Kidney (tissue), 22 donors: ENCODE measurements at places on chromosomes 2 and 18. TPM values are rescaled to one million over a fixed set of nuclear protein-coding genes. Genes with fewer than 3 reads are reported as not detected.

DNA sequence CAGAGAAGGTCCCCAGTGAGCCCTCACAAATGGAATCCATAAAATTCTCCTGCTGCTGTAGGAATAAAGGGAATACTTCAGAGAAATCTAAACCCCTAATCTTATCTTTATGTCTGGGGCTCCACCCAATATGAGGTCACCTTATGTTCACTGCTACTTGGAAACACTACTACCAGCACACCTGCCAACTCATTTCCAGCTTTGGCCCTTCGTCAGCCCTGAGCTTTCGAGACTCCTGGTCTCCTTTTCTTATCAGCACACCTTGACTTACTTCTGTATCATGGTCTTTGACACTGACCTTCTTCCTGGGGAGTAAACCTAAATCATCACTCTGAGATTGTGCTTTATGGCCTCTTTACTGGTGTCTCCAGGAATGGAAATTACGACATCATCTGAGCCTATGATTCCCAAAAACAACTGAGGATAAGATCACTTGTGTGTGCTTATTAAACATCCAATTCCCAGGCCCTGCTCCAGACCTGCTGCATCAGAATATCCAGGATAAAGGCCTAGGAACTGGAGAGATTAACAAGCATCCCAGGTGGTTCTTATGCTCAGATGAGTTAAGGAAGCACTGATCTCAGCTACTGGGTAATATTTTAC is 22.2 kb upstream of the ASNSD1 start:
- DNase-seq = no peak

DNA sequence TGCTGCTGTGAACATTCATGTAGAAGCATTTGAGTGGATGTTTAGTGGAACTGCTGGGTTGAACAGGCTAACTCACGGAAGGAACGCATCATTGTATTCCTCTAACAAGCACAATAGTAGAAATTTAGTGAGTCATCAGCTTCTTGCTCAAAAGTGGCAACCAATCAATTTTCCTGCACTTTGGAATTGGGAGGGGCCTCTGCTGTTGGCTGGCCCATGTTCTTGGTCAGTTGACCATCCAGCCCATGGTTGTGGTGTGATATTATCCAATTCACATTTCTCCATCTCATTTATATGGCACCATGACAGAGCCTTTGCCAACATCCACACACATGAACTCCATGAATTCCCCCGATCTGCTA is 95.0 kb downstream of the TNFRSF11A start:
- DNase-seq = no peak

DNA sequence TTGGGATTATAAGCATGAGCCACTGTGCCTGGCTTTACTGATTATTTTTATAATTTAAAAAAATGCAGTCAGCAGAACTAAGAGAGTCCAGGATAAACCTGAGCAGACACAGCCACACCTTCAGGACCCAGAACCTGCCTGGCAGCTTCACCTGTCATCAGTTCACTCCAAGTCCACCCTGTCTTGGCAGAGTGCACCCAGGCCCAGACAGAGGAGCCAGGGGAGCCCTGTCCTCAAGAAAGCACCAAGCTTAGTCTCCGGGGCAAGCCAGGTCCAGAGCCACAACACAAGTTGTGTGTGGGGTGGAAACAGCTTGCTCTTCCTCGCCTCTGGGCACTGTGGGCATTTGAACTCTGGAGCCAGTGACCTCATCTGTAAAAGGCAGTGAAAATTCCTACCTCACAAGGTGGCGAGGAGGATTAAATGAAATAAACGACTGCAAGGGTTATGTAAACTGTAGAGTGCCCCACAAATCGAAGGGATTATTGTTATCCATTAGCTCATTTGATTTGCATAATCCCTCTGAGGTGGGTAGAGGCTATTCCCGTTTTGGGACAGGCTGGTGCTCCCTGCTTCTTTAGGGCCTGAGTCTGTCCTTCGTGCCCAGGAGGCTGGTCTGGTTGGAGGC is 24.7 kb downstream of the MYCN start:
- DNase-seq = no peak

- no peak for DNase-seq
Observed at GRCh38 chr2:39326644-39327043, 82.9 kb upstream of the CDKL4 start.

DNA sequence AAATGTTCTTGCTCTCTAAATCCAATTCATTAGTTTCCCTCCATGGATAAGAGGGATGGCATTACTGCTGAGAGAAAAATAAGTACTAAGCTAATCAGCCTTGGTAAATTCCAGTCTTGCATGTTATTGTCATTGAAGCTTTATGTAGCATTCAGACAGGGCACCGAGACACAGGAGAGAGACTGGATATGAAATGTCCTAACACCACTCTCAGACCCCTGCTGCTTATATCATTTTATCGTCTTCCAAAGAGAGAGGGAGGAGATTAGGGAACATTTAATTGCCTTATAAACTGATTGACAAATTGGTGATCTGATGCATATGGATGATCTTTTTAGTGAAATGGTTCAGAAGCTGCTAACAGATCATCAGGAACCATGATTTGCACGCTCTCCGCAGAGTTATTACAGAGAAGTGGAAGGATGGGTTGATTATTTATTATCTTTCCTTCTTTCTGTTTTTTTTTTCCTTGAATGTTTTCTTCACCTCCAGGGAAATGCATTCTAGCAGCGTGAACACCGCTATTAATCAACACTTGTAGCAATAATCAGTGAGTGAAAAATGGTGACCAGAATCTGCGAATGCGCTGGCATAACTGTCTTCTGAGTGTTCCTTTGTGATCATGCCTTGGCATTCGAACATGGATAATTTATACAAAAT is 150.7 kb upstream of the NRP2 start:
- DNase-seq = no peak

GRCh38 chr2:113977660-113978523 is 88.0 kb downstream of the ACTR3 start:
- DNase-seq = peak; percentile 66

CBLN2 gene
- 2.2 TPM for polyA plus RNA-seq

ASPRV1 gene
- 2.1 TPM for polyA plus RNA-seq

PROC gene
- 51.0 TPM for polyA plus RNA-seq

PDCD1 gene
- 0.49 TPM for polyA plus RNA-seq

DNA sequence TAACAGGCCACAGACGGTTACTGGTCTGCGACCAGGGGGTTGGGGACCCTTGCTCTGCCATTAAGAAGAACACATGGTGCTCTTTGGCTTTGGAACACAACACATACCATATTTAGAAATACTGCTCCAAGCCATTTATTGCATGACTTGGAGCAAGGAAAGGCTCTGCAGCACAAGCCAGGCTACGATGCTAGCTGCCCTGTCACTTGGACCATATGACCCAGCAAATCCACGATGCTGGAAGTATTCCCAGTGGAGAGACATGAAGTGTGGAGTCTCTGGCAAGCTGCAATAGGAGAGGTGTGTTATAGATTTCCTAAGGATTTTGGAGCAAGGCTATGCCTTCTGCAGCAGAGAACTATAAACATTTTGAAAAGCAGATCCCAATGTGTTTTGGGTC is 171.2 kb downstream of the HAUS1 start:
- no peak for DNase-seq

GALNT5 gene
- 0.06 TPM for polyA plus RNA-seq

GRCh38 chr18:39962546-39962945 is 1992.5 kb upstream of the PIK3C3 start:
- no peak for DNase-seq

GRCh38 chr2:143732871-143733270 is 603.7 kb downstream of the ARHGAP15 start:
- no peak for DNase-seq

LOXHD1 gene
- polyA plus RNA-seq = not detected

- DNase-seq = no peak
Observed at GRCh38 chr2:84474176-84474575, 15.1 kb upstream of the SUCLG1 start.

GRCh38 chr18:9766076-9766481 is 58.0 kb downstream of the RAB31 start:
- DNase-seq = peak; percentile 76

UGT1A10 gene
- 6.6 TPM for polyA plus RNA-seq

GRCh38 chr2:176391148-176391419 is 121.8 kb downstream of the MTX2 start:
- DNase-seq = no peak

GCG gene
- not detected for polyA plus RNA-seq

DNA sequence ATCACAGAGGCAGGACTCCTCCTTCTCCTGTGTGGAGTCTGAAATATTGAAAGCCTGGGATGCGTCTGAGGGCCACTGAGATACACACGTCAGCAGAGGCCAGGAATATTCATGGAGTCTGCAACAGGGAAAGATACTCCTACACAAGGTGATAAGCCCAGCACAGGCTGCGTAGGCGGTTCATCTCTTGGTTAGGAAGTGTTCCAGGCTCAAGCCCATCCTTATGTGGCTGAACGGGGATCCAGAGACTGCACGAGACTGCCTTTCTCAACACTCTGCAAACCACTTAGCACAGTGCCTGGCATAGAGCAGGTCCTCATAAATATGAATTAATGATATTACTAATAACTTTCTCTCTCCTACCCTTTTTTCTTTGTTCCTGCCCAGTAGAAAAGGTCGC is 29.2 kb upstream of the AGPS start:
- no peak for DNase-seq

DNA sequence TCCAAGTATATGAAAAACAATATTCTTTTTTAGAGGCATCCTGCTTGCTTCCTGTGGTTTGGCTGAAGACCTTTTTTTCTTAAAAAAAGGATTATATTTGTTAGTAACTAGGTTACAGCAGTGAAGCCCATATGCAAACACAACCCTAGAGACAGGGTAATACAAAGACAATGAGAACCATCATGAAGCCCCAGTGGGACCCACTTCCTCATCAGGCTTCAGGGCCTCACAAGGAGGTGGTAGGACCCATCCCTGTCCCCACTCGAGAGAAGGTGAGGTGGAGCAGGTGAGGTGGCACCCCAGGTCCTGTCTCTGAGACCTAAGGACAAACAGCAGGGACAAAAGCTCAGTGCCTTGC is 80.3 kb downstream of the EDAR start:
- DNase-seq = no peak

DNA sequence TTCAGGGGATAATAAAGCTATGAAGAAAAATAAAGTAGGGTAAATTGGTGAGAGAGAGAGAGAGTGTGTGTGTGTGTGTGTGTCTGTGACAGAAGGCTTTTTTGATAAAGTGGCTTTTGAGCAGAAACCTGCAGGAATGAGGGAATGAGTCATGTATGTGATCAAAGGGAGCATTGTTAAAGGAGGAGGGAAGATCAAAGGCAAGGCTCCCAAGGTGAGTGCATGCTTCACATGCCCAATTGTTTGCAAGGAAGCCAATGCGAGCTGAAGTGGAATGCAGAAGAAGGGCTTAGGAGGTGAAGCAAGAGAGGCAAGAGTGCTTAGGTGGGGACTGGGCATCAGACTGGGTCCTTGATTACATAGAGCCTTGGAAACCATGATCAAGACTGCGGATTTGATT is 96.8 kb downstream of the DNAH6 start:
- no peak for DNase-seq

DNA sequence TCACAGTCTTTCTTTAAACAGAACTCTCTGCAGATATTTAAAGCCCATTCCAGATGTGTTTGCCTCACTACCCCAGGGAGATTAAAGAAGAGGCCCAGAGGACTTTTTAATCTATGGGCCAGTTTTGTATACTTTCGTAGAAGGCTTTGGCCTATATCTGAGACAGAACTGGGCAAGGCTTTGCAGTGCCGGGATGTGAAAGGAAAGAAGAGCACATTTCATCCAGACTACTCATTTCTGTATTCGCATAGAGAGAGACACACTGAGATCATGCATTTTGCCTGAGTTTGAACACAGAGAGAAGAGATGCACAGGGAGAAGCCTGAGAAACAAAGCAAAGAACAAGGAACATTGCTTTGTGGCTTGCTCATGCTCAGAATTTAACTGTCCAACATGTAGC is 54.9 kb upstream of the SLC5A7 start:
- no peak for DNase-seq

MAP3K19 gene
- polyA plus RNA-seq = not detected

- DNase-seq = no peak
Observed at GRCh38 chr2:128406736-128407554, 88.3 kb upstream of the HS6ST1 start.

GRCh38 chr2:240431271-240431660 is 4.2 kb upstream of the GPC1 start:
- DNase-seq = peak; percentile 56

- DNase-seq = no peak
Observed at GRCh38 chr2:111671426-111672150, 212.4 kb downstream of the ANAPC1 start.

DNA sequence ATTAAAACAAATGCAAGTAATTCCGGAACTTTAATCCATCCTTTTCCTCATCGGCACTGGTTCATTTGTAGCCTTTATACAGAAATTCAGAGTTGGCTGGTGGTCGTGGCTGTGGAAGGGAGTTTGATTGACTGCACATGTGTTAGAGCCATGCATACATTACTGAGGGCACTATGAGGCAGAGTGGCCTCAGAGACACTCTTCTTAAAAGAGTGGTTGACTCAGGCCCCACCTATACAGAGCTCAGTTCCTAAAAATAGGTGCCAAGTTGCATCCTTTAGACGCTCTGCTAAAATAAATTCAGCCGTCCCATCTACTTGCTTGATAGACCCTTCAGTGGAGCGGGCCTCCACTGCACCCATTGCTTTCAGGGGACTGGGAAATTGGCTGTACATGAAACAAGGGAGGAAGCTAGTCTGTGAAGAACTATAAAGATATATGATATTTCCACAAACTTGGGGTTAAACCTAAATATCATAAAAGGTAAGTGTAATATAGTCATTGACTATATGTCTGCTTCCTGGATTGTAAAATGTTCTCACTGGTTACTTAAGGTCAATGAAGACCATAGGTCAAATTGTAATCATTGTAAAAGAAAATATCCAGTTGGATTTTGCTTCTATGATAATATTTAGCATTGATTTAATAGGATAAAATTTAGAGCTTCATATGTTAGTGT is 298.9 kb downstream of the XIRP2 start:
- no peak for DNase-seq

DNA sequence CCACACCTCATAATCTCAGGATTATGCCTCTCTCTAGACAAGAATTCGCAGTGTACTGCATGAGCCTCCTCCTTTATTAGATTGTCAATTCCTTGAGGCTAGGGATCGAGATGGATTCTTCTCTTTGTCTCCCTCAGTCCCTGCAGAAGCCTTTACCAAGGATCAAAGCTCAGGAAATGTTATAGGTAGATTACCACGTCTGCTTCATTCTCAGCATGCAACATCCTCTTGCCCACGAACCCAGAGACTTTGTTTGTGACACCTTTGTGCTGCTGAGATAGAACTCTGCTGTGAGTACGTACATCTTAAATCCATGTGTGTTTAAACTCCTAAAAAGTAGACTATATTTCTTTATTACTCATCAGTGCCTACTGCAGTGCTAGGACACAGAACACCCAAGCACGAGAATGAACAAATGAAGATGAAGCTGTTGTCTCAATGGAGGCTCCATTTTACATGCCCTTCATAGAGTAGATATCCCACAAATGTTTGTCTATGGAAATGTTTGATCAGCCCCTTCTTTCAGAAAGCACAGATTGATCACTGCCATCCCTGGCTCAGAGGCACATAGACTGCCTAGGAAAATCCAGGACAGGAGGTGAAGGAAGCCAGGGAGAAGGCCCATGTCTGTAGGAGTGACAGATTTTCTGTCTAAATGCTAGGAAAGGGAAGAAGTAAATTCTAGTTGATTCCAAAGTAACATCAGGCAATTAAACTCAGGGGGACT is 98.8 kb upstream of the KLHL29 start:
- DNase-seq = no peak

QPCT gene
- polyA plus RNA-seq = 10.4 TPM

SGO2 gene
- 0.69 TPM for polyA plus RNA-seq

- DNase-seq = no peak
Observed at GRCh38 chr2:100238471-100238870, 83.8 kb downstream of the LONRF2 start.

- DNase-seq = no peak
Observed at GRCh38 chr2:139427164-139427563, 647.0 kb upstream of the NXPH2 start.
